ENCODE measurements at places on chromosomes 7 and 10.
A peak's percentile ranks its signal among the peaks of the same experiment; 100 is the strongest.

- no peak for DNase-seq
Measured at GRCh38 chr10:102327641-102328040, 67.9 kb upstream of the NFKB2 start.

DNA sequence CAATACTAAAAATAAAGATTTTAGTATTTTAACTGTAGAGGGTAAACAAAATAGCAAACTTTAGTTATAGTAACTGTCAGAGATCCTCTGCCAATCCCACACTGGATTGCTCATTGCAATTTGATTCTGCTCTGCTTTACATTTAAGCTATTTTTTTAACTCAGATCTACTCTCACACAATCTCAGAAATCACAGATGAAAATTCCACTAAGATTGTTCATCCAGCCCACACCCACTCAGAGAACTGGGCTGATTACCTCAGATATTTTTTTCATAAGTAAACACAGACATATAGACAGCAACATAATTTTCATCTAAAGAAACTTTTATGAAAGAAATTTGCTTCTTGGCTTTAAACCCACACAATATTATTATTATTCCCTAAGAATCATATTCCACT, 7.0 kb downstream of the OSBPL3 start:
- DNase-seq, result no peak

DNA sequence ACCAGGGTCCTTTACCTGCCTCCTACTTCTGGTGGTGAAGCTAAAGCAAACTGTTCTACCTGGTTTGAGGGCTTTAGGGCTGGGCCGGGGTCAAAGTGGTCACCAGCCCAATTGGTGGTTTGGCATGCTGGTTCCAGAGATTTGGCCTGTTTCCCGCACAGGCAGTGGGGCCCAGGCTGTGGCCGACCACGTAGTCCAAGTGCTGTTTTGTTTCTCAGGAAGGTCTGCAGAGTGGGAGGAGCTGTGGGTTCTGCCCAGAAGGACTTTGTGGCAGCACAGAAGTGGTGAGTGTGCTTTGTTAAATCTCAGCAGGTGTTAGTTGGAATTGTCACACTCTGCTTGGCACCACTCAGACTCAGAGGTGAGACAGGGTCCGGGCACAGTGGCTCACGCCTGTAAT, 85.8 kb downstream of the MKX start:
- DNase-seq, result no peak

DNA sequence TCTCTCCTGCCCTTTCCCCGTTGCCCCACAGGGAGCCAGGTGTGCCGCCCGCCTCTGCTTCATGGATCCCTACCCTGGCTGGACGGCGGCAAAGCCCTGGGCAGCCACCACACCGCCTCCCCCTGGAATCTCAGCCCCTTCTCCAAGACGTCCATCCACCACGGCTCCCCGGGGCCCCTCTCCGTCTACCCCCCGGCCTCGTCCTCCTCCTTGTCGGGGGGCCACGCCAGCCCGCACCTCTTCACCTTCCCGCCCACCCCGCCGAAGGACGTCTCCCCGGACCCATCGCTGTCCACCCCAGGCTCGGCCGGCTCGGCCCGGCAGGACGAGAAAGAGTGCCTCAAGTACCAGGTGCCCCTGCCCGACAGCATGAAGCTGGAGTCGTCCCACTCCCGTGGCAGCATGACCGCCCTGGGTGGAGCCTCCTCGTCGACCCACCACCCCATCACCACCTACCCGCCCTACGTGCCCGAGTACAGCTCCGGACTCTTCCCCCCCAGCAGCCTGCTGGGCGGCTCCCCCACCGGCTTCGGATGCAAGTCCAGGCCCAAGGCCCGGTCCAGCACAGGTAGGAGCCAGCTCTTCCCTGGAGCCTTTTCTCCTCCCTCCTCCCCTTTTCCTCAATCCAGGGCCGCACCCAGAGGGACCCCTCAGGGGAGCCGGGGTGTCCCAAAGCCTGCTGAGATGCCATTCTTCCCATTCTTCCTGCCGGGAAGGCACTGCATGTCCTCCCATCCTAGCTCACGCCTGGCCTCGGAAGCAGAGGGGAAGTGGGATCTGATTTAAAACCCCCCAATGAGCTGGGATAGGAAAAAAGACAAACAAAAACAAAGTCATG, 4.0 kb downstream of the GATA3 start:
- peak; percentile 37 for DNase-seq

DNA sequence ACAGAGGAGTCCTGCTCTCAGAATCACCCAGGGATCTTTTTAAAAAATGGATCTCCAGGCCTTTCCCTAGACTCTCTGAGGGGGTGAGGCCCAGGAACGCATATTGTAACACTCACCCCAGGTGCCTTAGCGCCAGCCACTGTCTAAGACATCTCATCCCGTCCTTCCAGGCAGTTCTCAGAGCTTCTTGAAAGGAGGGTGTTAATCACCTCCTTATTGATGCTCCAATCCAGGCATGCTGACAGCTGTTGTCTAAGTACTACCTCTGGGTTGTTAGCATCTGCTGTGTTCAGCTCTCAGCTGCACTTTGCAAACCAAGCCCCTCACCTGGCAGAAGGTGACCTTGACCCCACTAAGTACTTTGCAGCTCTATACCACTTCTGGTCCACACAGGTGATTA, 36.0 kb downstream of the KIAA1549 start:
- no peak for DNase-seq

- peak; percentile 4 for DNase-seq
Measured at GRCh38 chr10:133173860-133174640, 14.0 kb downstream of the KNDC1 start.

DNA sequence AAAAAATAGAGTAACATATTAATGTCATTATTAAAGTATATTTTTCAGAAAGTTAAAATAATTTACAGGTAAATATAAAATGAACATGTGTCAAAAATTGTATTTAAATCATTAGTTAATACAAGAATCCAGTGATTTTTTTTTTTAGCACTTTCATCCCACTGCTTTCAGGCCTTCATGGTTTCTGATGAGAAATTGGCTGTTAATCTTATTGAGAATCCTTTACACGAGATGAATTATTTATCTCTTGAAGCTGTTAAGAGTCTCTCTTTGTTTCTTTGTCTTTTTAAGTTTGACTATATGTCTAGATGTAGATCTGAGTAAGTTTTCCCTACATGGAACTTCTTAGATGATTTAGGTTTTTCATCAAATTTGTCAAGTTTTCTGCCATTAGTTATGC, 578.5 kb upstream of the KCND2 start:
- DNase-seq, result no peak

DNA sequence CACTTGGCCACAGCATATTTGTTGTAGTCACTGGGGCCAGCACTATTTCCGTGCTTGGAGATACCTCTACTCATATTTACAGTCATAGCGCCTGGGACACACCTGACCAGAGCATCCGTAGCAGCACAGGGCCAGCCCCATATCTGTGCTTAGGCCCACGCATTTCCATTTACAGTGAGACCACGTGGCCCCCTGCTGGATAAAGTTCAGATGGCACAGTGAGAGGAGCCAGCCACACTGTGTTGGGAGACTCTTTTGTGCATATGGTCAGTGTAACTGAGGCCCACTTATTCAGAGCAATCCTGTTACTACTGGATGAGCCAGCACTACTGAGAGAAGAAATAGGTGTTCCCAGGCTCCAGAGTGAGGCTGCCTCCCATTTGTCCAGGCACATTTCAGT, 455.3 kb downstream of the REEP3 start:
- DNase-seq, result peak; percentile 35

- no peak for DNase-seq
Measured at GRCh38 chr10:97101166-97101940, 84.4 kb downstream of the SLIT1 start.

DNA sequence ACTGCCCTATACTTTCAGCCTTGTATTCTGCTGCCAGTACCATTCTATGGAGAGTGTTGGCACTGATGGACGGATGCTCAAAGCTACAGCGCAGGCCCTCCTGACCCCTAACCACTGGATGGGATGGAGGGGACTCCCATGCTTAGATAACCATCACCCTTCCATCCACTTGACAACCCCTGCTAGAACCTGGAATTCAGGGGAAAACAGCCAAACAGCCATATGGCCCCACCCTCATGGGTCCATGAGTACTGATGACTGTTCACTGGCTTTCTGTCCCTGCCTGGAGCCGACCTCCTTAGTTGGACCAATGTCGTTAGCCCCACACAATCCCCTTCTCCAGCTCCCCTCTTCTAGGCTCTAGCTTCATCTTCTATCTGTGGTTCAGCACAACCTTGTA, 16.2 kb downstream of the DUSP5 start:
- DNase-seq, result no peak

- DNase-seq, result no peak
Measured at GRCh38 chr10:91977491-91977890, 53.9 kb downstream of the BTAF1 start.

- no peak for DNase-seq
Measured at GRCh38 chr7:112009081-112009480, 197.1 kb downstream of the DOCK4 start.

DNA sequence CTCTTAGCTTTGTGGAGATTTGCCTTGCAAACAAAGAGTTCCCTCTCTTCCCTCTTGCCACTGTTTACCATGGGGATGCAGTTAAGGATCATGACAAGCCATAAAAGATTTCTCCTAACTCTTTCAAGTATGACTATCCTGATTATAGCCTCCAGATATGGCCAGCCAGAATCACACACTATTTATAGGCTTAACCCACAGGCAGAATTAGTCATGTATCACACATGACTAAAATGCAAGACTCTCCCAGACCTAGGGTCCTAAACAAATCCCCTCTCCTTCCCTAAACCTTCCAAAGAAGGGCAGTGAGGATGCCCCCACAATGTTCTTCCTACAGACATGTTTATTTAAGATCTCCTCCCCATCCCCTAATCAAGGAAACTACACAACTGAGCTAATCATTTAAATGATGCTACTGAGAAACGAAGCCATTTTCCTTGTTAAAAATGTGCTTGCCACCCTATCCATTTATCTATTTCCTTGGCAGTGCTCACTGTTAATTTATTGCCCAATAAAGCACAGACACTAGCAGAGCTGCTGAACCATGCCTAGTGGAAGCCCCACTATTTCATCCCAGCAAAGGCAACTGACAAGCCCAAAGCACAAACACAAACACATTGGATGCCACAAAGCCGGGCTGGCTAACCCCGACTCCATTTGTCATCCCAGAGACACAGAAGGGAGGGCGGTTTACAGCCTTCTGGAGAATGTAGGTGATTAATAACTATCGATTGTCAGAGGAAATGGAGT, 363.4 kb downstream of the KCNMA1 start:
- DNase-seq, result no peak

- DNase-seq, result no peak
Measured at GRCh38 chr7:70060298-70061068, 462.2 kb downstream of the AUTS2 start.

DNA sequence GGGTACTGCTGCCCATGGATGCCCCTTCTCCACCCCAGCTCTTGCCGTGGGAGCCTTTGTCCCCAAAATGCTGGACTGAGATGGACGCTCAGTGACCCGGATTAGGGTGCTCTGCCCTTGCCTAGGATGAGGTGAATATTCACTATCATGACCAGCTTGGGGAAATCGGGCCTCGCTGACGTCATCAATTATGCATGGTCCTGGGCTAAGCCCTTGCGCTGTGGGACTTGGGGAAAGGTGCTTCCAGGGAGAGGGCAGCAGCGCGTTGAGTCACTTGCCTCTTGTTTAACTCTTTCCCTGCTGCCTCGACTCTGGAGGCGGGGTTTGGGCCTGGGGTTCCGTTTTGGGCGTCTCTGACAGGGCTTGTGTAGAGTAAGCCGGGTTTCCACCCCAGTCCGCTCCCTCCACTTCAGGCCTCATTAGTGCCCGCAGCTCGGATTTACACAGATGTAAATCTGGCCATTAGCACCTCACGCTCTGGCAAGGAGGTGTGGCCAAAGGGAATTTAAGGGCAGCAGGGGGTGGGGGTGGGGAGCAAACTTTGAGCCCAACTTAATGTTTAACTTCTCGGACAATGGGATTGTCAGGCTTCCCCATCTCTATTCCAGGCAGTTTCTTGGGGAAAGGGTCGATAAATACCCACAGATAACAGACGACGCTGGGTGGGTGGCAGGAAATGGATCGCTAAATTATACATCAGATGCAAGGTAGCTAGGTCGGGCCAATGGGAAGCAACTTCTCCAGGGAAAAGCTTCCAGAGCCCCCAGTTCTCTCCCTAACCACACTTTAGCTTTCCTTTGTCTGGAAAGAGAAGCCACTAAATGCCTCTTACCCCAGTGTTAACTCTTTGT, 51.3 kb upstream of the TCF7L2 start:
- no peak for DNase-seq

DNA sequence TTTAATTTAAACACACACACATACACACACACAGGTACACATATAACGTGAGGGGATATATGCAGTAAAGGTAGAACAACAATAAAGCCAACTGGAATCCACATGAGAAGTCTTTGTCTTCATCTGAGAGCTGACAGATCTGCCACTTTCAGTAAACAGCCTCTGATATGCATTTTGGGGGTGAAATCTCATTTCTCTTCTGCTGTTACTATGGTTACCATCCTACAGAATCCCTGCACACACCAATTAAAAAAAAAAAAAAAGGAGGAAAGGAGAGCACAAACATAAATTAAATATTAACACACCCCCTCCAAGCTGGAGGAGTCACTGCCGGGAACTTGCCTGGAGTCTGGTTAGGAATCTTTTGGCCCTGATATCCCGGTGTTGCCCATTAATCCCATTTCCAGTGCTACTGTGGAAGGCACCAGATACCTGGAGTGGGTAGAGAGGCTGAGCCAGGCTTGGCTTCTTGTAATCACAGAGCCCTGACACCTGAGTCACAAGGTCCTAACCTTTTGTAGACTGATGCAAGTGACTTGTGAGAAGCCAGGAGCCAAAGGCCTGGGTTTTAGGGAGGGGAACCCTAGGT, 169.1 kb downstream of the LHFPL3 start:
- no peak for DNase-seq

- no peak for DNase-seq
Measured at GRCh38 chr10:1328981-1329614, 272.9 kb downstream of the WDR37 start.

DNA sequence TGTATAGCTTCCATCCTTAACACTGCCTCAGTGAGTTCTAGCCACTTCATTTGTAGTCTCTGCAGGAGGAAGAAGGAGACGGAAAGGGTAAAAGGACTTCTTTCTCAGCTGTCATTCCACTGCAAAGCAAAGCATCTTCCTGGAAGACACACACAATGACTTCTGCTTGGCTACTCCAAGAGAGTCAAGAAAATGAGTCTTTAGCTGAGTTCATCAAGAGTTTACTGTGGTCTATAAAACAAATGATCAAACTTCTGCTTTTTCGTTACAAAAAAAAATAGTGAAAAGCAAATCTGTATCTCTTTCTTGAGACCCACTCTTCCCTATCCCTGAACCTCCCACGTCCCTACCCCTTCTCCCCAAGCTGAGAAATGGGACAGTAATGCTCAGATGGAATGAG, 205.0 kb upstream of the AHR start:
- no peak for DNase-seq

GRCh38 chr10:98415731-98416119, 743 bp upstream of the PYROXD2 start:
- DNase-seq, result no peak

DNA sequence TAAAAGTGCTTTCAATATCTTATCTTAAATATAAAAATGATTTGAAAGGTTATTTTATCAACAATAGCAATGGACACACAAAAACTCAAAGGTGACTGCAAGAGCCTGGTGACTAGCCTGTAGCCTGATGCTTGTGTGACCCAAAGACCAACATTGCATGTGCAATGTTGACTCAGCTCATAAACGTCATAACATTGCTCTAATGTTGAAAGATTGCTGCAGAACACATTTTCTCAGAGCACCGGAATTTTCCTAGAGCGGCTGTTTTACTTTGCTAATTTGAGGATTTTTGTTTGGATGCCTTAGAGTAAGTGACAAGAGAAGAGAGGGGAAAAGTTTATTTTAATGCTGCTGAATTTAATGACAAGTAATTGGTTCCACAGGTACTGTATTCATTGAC, 107.1 kb downstream of the RAB18 start:
- no peak for DNase-seq

Measured in posterior cingulate gyrus (tissue), 11 donors.